ENCODE measurements at places on chromosomes 5 and 9.
A peak's percentile ranks its signal among the peaks of the same experiment; 100 is the strongest.

- no peak for DNase-seq
Observed at GRCh38 chr5:95809414-95809960, 13.0 kb downstream of the GLRX start.

GRCh38 chr5:3512361-3513095 lies 83.1 kb upstream of the IRX1 start:
- DNase-seq = no peak

DNA sequence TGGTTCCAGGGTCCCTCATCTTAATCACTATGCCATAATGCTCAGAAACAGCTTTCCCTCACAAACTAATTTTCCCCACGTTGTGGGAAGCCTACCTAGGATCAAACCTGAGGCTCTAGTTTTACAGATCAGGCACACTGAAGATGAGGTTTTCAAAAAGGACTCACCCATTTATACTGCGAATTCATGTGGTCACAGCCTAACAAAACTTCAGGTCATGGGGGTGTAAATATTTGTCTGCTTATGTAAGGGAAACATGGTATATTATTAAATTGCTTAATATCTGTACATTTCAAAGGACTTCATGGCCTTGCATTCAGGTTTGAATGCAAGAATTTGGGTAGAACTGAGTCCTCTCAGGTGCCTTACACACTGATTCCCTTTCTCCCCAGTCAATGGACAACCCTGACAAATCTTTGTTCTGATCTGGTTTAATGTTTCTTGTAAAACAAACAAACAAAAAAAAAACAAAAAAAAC lies 12.1 kb downstream of the ZFAND5 start:
- no peak for DNase-seq

- no peak for DNase-seq
Observed at GRCh38 chr9:71665247-71665646, 103.1 kb downstream of the CEMIP2 start.

- DNase-seq = no peak
Observed at GRCh38 chr5:35990520-35990919, 670 bp downstream of the UGT3A1 start.

GRCh38 chr5:63085561-63085960 lies 506.9 kb downstream of the LRRC70 start:
- no peak for DNase-seq

- no peak for DNase-seq
Observed at GRCh38 chr5:37668524-37669047, 171.3 kb downstream of the GDNF start.

DNA sequence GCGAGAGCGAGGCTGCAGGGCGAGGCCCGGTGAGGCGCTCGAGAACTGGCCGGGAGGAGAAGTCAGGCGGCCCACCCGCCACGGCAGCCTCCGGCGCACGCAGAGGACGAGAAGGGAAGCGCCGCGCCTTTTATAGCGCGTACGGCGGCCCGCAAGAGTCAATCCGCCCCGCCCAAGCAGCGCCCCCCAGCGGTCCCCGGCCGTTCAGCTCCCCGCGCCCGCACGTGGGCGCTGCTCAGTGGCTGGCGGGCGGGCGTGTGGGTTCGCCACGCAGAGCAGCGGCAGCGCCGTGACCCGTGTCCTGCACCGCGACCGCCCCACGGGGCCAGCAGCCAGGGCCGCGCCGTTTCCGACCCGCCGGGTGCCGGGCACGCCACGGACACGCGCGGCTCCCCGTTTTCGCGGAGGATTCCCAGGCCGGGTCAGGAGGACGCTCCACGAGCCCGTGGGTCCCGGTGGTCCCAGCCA lies 14.6 kb downstream of the LCN10 start:
- DNase-seq = peak; percentile 87

DNA sequence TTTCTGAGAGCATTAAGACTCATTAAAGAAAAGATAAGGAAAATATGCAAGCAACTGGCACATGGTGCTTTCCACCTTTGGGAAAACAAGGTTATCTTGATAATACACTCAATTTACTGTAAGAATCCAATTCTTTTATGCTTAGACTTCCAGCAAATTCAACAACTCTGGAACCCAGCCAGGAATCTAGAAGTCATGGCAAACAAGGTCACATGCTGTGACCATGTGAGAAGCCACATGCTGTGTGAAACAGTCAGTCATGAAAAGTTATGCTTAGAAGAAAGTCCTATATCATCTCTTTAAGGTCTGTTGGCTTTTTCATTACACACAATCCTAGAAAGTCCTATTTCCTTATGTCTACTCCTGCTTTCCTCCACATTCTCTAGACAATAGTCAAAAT lies 581.8 kb upstream of the C9orf72 start:
- DNase-seq = no peak

DNA sequence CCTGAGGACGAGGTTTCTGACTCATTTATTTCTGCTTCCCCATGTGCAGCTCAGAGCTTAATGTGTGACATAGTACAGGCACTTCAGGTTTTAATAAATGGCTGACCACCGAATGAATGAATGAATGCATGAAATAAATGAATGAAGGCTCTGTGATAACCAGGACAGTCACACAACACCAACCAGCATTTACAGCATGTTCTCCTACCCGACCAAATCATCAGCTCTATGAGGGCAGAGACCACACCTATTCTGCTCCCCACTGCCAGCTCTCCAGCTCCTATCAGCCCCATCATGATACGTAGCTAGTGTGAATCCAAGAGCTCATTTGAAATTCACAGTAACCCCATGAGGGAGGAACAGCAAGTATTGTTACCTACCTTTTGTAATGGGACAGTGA lies 4.8 kb downstream of the TMOD1 start:
- DNase-seq = no peak

DNA sequence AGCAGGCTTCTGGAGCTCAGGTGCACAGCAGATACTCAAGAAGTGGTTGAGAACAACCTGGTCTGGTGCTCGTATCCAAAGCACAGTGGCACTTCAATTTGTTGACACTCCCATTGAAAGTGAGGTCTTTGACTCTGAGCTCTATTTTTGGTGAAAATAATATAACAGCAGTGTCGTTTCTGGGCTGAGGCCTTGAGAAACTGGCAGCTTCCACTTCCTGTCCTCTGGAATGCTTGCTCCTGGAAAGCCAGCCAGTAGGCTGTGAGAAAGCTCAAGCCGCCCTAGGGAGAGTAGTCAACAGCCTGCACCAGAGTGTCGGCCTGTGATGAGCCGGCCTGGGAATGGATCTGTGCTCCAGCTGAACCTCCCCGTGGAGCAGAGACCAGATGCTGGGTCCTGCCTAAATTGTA lies 6.8 kb upstream of the SUSD3 start:
- DNase-seq = no peak

Data from stimulated activated CD8-positive, alpha-beta memory T cell treated with anti-CD3 and anti-CD28 coated beads, Interleukin-4, amount 100 ng/mL, for 4 hours (primary cell).